ENCODE measurements at places on chromosomes 2 and 18.

DNA sequence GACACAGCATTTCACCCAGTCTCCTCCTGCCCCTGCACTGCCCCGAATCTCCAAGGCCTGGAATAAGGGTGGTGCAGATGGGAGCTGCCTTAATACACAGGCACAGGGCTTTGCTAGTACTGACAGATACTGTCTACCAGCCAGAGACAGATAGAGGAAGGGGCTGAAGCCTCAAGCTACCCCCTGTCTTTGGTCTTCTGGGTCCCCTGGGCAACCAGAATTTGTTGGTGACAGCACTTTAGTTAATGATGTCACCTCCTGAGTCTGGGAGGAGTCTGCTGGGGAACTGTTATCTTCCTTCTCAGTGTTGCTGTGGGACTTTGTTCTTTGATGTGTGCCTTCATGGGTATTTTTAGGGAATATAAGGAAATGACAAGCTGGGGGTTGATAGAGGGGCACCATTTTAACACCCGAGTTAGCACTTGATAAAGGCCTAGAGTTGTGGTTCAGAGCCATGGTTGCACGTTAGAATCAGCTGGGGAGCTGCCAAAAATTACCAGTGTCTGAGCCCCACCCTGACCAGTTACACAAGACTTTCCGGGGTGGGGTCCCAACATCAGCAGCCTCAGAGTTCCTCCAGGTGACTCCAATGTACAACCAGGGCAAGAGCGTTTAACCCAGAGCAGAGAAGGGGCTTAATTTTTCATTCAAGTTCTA, 136.8 kb downstream of the SMAD7 start:
- no peak for DNase-seq

GRCh38 chr18:70086085-70086484, 119.4 kb downstream of the RTTN start:
- DNase-seq = no peak

- no peak for DNase-seq
Measured at GRCh38 chr2:220433131-220433530, 805.7 kb downstream of the SLC4A3 start.

DNA sequence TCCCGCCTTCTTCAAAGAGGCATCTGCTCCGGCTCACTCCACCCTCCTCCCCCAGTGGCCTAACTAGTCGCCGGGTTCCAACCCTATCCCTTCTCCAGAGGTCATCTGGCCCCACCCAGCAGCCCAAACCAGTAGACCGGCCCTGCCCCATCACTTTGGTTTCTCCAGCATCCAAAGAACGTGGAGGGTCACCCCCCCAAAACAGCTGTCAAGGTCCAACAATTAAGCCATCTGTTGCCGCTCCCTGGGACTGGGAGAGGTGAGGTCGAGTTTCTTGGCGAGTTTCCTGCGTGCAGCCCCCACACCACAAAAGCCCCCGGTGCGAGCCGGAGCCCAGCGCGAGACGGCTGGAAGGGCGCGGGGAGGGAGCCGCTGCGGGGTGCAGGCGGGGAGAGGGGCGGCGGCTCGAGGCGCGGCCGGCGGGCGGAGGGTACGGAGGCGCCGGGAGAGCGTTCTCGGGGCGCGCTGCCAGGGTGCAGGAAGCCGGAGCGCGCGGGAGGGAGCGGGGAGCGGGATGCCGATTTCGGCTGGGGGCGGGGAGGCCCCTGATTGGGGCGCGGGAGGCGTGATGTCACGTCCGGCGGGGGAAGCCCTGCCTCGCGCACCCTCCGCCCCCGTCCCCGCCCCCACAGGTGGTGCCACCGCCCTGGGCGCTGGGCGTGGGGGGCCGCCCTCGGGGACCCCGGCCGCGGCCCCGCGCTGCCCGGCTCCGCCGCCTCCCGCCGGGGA, 571 bp upstream of the GPC1 start:
- DNase-seq = peak; percentile 71

GRCh38 chr2:1584691-1585485, 159.4 kb downstream of the PXDN start:
- DNase-seq = no peak

- no peak for DNase-seq
Measured at GRCh38 chr2:8652774-8653426, 29.0 kb upstream of the ID2 start.

- DNase-seq = no peak
Measured at GRCh38 chr2:119475857-119476244, 44.2 kb downstream of the TMEM37 start.

DNA sequence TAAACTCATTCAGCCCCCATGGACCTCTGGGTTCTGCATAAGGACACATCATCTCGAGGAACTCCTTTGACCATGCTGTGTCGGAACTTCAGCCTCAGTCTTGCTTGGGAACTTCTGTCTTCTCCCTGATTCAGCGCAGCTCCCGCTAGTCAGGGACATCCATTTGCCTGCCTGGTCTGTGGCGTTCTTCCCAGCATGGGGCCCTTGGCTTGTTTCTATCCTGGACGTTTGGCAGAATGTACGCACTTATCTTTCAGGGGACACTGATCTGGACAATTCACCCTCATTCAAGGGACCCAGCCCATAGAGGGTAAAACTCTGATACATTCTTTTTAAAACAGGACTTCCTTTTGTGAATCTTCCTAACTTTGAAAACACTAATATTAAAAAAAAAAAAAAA, 75.8 kb upstream of the WIPF1 start:
- no peak for DNase-seq

DNA sequence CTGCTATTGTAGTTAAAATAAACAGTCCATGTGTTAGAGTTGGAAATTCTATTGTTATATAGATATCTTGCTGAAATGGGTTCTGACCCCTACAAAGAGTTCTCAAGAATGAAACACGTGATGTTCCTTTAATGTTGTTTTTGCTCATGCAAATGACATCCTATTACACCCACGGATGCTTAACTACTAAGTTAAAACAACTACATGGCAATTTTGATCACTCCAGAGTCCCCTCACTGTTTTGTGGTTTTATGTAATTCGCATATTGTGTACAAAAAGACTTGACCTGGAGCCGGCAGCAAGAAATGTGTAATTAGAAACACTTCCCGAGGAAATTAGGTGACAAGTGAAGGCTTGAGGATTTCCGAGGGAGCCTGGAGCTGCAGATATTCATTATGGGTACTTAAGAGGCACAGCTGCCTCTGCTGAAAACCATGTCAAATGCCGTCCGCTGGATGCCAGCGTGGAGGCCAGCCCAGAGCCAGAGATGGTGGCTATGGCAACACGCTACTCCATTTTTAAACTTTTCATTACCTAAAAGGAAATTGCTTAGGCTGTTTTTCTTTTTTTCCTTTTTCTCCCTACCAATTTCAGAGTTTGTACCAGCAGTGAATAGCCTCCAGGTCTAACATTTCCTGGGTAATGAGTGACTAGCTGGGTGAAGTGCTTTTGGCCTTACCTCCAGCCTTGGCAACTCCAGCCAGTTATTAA, 21.0 kb upstream of the CABLES1 start:
- no peak for DNase-seq

DNA sequence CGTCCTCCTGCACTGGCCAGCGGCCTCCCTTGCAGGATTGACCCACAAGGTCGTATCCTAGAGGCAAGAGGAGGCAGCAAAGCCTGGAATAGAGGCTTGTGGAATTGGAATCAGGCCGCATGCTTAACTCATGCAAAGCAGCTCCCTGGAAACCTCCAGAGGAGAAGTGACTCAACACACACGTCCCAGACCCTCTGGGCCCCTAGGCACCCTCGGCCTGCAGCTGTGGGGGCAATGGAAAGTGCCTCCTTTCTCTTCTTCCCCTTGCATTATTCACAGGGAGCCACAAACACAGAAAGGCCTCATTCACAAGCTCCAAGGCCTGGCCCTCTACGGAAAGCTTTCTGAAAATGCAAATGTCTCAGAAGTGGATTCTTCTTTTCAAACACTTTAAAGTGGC, 19.6 kb downstream of the SPATA3 start:
- no peak for DNase-seq

DNA sequence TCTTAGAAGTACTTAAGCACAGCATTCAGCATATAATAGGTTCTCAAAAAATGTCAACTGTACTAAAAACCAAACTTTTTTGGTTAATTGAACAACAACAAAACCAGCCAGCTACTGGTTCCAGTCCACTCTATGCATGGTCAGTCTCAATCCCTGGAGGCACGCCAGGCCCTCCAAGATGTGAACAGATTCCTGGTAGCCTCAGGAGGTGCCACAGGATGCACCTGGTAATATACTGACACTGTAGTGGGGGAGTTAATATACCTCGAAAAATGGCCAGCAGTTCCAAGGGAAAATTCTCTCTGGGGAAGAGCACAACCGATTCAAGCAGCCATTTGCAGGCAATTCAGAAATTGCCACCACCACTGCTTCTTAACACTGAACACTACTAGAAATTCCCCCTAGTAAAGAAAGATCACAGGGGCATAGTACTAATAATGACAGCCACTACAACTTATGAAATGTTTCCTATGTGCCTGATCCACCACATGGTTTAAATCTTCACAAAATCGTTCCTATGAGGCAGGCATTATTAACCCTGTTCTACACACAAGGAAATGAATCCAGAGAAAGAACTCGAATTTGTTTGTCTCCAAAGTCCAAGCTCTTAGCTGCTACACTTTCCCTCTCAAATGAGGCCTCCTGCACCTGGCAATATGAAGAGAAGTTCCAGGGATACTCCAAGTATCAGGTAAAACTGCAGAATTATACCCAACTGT, 3.4 kb downstream of the MGAT4A start:
- no peak for DNase-seq

DNA sequence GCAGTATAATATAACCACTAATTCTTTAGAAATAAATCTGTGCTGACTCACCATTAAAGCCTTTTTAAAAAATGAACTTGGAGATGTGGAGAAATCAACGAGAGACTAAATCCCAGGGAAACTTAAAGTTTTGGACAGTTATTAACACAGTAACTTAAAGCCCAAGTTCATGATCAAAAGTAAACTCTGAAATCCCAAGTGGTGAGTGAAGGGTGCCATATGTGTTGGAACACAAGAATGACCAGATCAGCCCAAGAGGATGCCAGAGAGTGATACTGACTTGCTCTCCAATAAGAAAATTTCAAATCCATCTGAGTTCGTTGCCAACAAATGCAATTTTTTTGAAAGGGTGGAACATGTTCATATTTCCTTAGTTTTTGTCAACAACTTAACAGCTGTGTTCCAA, 838.1 kb upstream of the ACVR2A start:
- DNase-seq = no peak

DNA sequence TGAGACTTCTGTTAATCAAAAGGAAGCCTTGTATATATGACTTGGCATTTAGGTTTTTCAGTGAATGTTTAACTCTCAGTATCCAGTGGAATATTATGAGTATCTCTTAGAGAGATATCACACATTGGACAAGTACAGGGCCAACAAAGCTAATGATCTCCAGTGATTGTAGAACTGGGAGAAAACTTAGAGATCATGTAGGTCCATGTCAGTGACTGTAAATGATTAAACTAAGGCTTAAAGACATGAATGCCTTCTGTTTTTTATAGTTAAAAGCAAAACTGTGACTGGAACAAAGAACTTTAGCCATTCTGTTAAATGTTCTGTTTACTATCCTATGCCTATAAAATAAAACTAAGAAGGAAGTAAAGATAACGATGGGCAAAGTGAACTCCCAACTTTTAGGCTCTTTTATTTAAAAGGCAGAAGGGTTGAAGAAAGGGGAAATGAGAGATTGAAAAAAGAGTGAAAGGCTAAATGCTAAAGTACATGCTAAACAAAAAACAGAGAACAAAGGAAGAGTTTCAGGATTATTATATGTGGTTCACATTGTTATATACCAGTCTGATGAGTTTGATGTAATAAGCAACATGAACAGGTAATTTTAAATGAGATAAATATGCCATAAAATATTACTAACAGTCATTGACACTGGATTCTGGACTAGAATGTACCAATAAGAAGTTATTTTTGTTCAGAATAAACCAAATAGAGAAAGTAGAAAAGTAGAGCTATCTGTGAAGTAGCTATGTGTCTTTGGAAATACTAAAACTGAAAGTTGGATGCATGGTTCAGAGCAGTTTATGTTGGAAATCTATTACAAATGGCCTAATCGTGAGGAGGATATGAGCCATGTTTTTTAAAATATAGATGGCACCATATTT, 37.1 kb upstream of the TNFRSF11A start:
- no peak for DNase-seq

GRCh38 chr2:232761301-232761907, 15.0 kb downstream of the KCNJ13 start:
- no peak for DNase-seq

- DNase-seq = no peak
Measured at GRCh38 chr18:76937597-76937996, 115.2 kb downstream of the ZNF236 start.

- no peak for DNase-seq
Measured at GRCh38 chr2:114752425-114752824, 310.0 kb downstream of the DPP10 start.

DNA sequence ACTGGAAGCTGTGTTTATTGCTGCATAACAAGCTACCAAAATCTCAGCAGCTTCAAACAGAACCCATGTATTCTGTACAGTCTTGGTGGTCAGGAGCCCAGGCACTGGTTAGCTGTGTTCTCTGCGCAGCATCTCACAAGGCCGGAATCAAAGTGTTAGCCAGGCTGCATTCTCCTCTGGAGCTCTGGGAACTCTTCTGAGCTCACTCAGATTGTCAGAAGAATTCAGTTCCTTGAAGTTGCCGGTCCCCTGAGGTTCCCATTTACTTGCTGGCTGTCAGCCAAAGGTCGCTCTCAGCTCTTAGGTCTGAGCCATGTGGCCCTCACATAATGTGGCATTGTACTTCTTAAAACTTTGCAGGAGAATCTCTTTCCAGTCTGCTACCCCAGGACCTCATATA, 123.6 kb upstream of the SMIM21 start:
- no peak for DNase-seq
